ENCODE measurements at places on chromosomes 5 and 9. TPM values are rescaled to one million over a fixed set of nuclear protein-coding genes. Genes with fewer than 3 reads are reported as not detected.

GRCh38 chr5:123875561-123876275 lies 363.7 kb downstream of the CSNK1G3 start:
- DNase-seq = peak; percentile 32

DNA sequence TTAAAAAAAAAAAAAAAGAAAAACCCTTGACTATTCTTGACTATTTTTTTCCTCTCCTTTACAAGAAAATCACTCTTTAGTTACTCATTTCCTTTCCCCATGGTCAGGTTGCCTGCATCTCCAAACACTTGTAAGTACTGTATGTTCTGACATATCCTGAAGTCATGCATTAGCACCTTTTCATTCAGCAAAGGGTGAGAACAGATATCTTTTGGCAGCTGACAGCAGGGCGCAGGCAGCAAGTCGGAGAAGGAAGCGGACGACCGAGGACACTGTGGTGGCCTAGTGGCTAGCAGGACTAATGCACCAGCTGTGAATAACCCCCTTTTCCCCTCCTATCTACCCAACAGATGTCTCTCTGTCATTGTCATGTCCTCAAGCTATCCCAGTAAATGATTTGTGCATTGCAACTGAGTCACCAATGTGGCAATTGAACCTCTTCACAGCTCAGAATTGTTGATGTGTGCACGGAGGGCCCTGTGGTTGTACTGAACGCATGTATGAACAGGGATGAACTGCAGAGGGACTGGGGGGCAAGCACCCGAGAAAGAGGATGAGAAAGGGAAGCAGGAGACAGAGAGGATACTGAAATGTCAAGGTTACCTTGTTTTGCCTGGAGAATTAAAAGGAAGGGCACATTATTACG lies 996.0 kb upstream of the ARRDC3 start:
- DNase-seq = peak; percentile 60

DNA sequence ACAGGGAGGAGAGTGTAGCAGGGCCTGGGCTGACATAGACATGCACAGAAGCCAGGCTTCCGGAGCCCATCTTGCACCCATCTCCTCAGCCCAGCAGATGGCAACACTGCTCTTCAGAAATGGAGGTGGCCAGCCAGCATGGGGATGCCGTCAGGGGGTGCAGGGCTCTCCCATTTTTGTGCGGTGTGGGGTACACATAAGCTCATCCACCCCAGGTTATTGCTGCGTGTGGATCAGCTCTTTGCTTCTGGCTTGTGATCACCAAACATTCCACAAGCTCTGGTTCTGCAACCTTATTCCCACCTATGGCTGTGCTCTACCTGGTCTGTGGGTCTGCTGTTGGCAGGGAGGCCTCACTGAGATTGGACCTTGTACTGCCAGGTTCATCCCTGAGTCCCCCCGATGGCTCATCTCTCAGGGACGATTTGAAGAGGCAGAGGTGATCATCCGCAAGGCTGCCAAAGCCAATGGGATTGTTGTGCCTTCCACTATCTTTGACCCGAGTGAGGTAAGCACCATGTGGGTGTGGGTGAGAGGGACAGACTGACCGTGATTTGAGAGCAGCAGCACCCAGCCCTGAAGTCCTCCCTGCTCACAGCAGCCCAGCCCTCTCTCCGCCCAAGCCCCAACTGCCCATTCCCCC lies 17.3 kb downstream of the SLC22A5 start:
- DNase-seq = peak; percentile 85

GRCh38 chr5:158877706-158878105 lies 222.0 kb downstream of the EBF1 start:
- no peak for DNase-seq

GRCh38 chr5:41841325-41841724 lies 28.9 kb downstream of the OXCT1 start:
- no peak for DNase-seq

- DNase-seq = no peak
Observed at GRCh38 chr5:34817558-34818351, 21.2 kb upstream of the TTC23L start.

DNA sequence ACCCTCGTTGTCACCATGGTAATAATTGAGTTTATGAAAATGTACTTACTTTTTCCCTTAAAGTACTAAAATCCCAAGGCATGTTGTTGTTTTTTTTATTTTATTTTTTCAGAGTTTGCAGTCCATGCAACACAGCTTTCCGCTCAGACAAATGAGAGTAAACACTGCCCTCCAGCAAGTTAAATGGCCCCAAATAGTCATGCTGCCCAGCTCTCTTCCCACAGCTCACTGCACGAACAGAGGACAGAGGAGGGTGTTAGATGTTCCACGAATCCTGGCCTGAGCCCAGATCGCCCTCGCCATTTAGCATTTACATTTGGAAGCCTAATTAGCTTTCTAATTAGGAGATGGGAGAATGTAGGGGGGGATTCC lies 1.9 kb downstream of the NIM1K start:
- DNase-seq = no peak

GRCh38 chr9:133971121-133971951 lies 20.8 kb downstream of the VAV2 start:
- DNase-seq = no peak

DNA sequence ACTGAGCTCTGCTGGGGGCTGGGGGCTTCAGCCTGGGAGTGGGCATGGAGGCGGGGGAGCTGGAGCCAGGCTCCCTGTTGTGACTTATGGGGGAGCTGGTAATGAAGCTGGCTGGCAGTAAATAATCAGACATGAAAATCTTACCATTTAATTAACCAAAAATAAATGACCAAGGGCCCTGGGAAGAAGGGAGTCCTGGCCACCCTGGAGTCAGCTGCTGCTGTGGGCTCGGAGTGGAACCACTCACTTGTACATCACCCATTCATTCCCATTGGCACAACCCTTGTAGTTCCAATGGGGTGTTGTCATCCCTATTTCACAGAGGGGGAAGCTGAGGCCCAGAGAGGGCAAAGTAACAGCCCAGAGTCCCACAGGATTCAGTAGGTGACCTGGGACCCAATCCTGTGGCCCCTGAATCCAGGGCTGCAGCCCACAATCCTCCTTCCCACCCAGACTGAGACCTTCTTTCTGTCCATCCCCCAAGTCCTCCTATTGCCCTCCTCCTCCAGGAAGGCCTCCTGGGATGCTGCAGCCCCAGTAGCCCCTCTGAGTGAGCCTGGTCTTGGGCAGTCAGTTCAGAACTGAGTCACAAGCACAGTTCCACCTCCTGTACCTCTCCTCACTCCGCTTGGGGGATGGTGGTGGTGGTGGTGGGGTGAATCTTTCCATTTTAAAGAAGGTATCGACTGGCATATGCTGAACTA lies 259.4 kb upstream of the MVB12B start:
- DNase-seq = no peak

DNA sequence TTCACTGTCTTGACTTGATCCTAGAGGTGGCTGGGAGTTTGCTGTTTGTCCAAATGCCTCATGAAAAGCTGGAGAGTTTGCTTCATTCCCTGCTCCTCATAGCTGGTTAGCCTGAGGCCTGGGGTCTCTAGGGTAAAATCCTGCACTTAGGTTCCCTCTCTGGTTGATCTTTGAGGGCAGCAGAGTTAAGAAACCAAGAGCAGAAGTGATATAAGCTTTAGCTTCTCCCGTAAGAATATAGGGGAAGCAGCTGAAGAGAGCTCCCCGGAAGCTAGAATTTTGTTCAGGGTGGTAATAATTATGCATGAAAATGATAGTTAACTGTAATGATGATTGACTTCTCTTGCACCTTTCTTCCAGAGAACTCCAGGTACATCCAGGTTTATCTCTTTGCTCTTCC lies 1.4 kb downstream of the FAM53C start:
- DNase-seq = no peak

- peak; percentile 52 for DNase-seq
Observed at GRCh38 chr5:96247097-96247701, 185.8 kb downstream of the PCSK1 start.

- no peak for DNase-seq
Observed at GRCh38 chr5:71587766-71588532, 809 bp downstream of the MCCC2 start.

DNA sequence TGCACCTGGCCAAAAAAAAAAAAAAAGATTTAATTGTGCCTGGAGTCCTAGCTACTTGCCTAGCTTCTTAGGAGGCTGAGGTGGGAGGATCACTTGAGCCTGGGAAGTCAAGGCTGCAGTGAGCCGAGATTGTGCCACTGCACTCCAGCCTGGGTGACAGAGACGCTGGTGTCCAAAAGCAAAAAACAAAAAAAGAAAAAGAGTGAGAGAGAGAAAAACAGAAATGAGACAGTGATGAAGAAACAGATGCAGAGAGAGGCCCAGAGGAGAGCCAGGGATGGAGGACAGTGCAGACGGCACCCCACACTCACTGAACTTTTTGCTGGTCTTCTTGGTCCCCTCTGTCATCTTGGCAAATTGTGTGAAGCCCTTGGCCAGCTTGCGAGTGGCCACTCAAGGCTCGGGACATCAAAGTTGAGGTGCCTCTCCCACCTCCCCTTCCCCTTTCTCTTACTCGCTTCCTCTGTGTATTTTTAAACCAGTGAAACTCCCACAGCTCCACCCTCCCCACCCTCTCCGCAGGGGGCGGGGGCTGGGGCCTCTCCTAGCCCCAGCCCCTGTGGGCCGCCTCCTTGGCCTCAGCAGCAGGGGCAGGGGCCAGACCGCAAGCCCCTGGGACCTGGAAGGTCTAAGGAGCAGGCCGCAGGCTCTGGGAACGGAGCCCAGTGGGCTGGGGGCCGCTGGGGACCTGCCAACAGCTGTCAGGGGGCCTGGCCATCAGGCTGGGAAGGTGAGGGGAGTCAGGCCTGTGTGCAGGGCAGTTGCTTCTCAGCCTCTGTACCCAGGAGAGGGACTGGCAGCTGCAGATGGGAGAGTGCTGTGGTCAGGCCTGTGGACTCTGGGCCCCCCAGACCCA lies at the start of gene SH2D3C:
Gene SH2D3C, minus strand, starts transcription at position 387 of the 856 bp plus-strand sequence. Its CDS starts 39 bp downstream, at position 348.
- peak; percentile 71 for DNase-seq

DNA sequence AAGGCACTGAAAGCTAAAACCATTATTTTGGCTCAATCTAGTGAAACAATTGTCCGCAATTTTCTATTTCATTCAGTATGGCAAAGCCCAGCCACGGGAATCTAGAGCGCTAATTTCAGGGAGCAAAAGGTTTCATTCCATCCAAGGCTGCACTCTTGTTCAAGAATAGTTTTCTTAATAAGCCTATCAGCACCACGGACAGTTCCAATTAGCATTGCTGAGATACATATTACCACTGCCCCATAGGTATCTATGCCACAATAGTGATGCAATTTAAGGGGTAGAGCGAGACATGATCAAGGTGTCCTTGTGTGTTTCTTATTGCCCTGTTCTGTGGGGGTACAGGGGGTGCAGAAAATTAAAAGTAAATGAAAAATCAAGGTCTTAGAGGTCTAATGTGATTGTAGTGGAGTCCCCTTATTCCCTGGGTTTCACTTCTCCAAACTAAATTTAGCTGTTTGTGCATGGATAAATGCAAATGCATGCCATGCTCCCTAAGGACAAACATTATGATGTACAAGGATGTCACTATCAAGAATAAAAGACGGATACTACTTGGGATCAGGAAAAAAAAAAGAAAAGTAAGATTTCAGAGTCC lies 45.5 kb downstream of the SPOCK1 start:
- DNase-seq = no peak

DNA sequence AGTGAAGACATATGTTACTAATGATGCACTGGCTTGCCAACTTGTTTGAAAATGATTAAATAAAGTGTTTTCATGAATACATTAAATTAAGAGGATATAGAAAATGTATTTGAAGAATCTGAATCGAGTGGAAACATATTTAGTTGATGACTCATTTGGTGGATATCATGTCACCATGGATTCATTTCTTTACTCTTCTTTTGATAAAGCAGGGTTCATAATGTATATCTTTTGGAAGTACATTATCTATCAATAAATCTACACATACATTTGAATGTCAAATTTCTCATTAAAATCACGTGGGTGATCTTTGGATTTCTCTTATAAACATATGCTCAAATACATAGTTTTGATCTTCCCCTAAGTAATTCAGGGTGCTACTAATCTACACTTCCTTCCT lies 1148.1 kb upstream of the ACO1 start:
- DNase-seq = no peak

DNA sequence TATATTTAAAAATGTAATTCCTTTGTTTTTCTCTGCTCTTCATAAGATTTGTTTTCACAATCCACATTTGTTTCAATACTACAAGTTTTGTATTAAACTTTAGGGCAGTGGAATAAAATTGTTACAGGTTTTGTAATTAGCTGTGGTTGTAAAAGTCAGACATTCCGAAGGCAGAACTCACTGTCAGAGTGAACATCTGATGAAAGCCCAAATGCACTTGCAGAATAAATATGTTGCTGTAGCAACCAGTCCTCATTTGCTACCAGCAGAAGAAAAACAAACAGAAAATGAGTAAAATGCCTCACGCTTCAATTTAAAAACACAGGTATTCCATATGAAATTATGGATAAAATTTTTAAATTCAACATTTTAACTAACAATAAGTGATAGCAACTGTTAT lies 740.1 kb upstream of the FAM174A start:
- no peak for DNase-seq

DNA sequence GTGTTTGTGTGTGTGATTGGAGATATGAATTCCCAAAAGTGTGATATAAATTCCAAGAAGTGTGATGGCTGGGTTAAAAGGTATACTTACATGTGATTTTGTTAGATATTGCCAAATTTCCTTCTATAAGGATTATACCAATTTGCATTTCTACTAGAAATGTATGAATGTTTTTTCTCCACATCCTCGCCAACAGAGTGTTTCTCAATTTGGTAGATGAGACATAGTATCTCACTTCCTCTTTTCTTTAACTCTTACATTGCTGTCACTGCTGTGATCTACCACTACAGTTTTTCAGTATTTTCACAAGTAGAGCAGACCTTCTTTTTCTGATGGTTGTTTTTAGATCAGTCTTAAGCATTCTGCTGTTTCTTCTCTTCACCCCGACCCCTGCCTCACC lies 111.3 kb downstream of the FER start:
- DNase-seq = no peak

Gene OTP
- not detected for total RNA-seq

Gene ARSK
- 2.3 TPM for total RNA-seq

Gene CDC23
- 15.9 TPM for total RNA-seq

Gene JAKMIP2
- total RNA-seq = 0.24 TPM

Gene GAPVD1
- total RNA-seq = 31.7 TPM

Gene DDX4
- not detected for total RNA-seq

Gene GDA
- not detected for total RNA-seq

Gene BTNL3
- total RNA-seq = 0.54 TPM

Gene IL5
- not detected for total RNA-seq

Gene KCNMB1
- total RNA-seq = 3.7 TPM

Gene HRCT1
- 8.1 TPM for total RNA-seq

Gene PHF24
- total RNA-seq = 0.13 TPM

All from heart left ventricle (tissue), 16 donors.